ENCODE measurements at places on chromosomes 13 and 19. TPM values are rescaled to one million over a fixed set of nuclear protein-coding genes. Genes with fewer than 3 reads are reported as not detected.

The ZNF253 gene
- 27.5 TPM for total RNA-seq

The IZUMO4 gene
- 5.9 TPM for total RNA-seq

The ZGLP1 gene
- 6.3 TPM for total RNA-seq

The SYCN gene
- total RNA-seq: not detected

The SIGLEC7 gene
- 2.4 TPM for total RNA-seq

The PTH2 gene
- total RNA-seq: not detected

The STXBP2 gene
- 122 TPM for total RNA-seq

The LAIR2 gene
- total RNA-seq: not detected

The FBXO27 gene
- 48.0 TPM for total RNA-seq

The SYNGR4 gene
- total RNA-seq: not detected

The ZNF229 gene
- 7.7 TPM for total RNA-seq

The SIGLEC8 gene
- 6.3 TPM for total RNA-seq

The CEACAM7 gene
- 0.36 TPM for total RNA-seq

The ANGPTL4 gene
- total RNA-seq: 13.2 TPM

The ZSCAN5B gene
- not detected for total RNA-seq
